GM23248 (cell line): ENCODE measurements at places on chromosomes 16 and 17. TPM values are rescaled to one million over a fixed set of nuclear protein-coding genes. Genes with fewer than 3 reads are reported as not detected.

DNA sequence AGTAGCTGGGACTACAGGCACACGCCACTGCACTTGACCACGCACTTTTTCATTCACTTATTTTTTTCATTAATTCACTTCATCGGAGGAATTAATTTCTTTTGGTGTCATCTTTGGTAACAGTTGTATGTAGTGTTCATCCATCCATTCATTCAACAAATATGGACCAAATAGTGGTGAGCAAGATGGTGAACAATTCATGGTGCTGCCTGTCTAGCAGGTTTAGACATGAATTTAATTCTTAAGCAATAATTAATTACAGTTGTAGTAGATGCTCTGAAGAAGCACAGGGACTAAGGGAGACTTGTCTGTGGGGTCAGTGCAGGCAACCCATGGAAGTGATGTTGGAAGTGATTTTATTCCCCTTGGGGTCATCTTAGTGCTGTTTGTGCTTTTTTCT, 22.4 kb downstream of the GDE1 start:
- 0 out of 2 replicates have a peak, but pooled peaks cover 12% of the 10 kb centered on the region for H3K36me3 ChIP-seq
- H3K4me1 ChIP-seq, result no peaks in the 10 kb centered on the region
- H3K27ac ChIP-seq, result no peak overlapping the region
- no peaks in the 10 kb centered on the region for H3K27me3 ChIP-seq
- no peak overlapping the region for H3K4me3 ChIP-seq
- DNase-seq, result no peak

- DNase-seq, result no peak
- peaks cover 19% of the 10 kb centered on the region for H3K4me1 ChIP-seq
- H3K36me3 ChIP-seq, result no peaks in the 10 kb centered on the region
- no peak overlapping the region for H3K4me3 ChIP-seq
- no peak overlapping the region for H3K27ac ChIP-seq
Measured at GRCh38 chr17:62763891-62764600, 44.1 kb downstream of the MARCHF10 start.

- H3K27ac ChIP-seq, result no peak overlapping the region
- no peaks in the 10 kb centered on the region for H3K4me1 ChIP-seq
- H3K4me3 ChIP-seq, result no peak overlapping the region
- DNase-seq, result no peak
- no peaks in the 10 kb centered on the region for H3K36me3 ChIP-seq
- no peaks in the 10 kb centered on the region for H3K27me3 ChIP-seq
Measured at GRCh38 chr16:20755238-20755637, 8.6 kb upstream of the ACSM3 start.

The HAS3 gene
- 0.43 TPM in 1 of 2 replicates, not detected in the other for total RNA-seq

The ZNF75A gene
- total RNA-seq, result 17.2 and 29.1 TPM in 2 replicates
